ENCODE measurements at places on chromosomes 11 and 22.
A peak's percentile ranks its signal among the peaks of the same experiment; 100 is the strongest.

DNA sequence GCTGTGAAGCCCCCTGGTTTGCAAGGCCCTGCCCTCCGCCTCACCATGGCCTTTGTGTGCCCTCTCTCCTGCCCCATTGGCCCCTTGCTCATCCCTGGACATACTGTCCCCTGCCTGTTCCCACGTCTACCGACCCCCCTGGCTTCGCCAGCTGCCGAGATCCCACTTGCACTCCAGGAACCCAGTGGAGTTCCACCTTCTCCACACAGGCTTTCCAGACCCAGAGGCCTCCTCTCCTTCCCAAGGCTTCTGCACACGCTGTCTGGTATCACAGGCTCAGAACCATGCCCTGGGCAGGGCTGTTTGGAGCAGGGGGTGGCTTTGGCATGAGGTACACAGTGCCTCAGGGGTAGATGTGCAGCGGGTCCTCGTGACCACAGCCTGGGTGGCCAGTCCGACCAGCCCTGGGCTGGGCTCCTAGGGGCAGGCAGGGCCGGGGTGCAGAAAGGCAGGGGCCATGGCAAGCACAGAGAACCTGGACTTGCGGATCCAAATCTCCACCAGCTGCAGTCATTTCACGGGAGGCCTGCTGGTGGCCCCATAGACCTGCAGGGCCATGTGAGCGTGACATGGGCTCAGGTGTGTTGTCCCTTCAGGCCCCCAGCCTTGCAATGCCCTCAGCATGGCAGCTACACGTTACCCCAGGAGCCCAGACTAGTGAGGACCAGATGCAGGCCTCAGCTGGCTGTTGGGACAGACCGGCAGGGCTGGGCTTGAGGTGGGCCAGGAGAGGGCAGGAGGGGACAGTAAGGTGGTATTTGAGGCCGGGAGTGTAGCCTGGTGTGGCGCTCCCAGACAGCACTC lies 9.5 kb downstream of the GRK2 start:
- no peak for DNase-seq

- no peak for DNase-seq
Observed at GRCh38 chr22:38135133-38135706, 24.7 kb upstream of the BAIAP2L2 start.

DNA sequence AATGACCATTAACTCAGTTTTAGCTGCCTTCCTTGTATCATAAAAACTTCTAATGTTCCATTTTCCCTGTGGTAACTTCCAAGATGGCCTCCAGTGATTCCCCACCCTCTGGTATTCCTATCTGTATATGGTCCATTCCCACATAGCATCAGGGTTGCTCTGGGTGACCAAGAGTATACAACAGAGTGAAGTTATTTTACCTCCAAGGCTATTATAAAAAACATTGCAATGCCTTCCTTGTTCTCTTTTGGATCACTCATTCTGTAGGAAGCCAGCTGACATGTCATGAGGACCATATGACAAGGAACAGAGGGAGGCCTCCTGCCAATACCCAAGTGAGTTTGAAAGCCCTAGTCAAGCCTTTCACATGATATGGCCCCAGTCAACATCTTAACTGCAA lies 30.1 kb downstream of the ZNF280B start:
- DNase-seq: no peak

DNA sequence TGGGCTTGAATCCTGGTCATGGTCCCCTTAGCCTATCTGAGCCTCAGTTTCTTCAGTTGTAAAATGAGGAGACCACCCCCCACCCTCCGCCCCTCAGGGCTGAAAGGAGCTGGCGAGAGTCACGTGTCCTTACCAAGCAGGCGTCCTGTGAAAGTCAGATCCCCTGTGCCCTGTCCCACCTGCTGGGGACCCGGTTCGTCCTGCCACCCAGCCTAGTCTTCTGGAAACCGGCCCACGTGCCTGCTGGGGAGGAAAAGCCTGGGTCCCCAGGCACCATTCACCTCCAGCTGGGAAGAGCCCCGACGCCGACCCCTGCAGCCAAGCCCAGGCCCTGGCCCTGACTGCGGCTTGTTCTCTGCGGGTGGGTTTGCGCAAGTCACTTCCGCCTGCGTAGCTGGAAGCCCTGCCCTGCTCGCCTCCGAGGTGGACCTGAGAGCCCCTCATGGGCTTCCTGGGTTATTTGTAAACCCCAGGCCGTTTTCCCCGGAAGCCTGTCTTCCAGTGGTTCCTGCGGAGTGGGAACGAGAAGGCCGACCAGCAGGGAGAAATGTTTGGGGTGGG lies 679 bp upstream of the SSH3 start:
- no peak for DNase-seq

DNA sequence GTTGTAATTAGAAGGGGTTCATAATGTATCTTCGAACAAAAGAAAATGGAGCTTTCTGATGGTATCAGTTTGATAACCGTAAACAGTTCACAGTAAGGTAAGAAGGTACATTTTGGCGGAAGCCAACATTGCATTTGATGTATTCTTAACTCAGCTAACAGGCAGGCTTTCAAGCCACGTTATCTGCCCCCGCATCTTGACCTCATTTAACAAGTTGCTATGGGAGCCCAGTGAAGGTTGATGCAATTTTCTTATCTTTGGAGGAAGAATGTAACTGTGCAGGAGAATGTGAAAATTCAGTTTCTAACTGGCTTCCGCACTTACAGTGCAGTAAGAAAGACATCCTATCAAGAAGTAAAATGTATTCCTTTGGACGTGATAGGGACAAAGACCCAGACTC lies 110.6 kb downstream of the ETS1 start:
- DNase-seq: peak; percentile 76

GRCh38 chr11:8779107-8779506 lies 96.5 kb downstream of the RPL27A start:
- DNase-seq: no peak

DNA sequence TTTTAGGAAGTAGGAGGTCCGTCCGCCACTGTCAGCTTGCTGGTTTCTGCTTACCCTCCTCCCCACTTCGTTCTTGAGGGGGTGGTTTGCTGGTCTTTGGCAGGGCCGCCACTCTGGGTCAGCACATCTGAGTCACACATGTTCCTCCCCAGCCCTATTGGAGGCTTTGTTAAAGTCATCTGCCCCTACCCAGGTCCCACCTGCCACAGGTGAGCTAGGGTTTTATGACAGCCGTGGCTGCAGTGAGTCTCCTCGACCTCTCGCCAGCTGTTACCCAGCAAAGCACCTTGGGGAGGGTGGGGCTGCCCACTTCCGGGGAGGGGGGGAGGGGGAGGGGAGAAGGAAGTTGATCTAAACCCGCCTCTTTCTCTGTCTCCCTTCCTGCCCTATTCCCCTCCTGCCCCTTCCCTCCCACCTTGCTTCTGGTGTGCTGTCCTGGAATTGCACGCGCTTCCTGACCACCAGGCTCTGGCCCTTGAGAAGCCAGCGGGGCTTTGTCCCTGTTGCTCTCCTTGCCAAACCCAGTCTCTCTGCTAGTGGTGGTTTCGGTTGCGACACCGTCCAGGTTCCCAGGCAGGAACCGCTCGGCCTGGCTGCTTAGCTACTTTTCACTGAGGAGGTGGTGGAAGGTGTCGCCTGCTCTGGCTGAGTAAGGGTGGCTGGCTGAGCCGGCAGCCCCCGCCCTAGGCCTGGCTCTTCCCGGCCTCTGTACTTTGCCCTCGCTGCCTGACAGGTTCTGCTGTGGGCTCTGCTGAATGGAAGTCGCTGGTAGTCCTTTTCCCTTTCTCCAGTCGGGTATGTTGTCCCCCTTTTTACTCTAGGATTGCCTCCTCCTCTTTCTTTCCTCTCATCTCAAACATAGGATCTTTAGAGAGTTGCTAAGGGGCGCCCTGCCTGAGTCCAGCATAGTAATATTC lies 28.5 kb downstream of the RCOR2 start:
- peak; percentile 75 for DNase-seq

- DNase-seq: no peak
Observed at GRCh38 chr11:117464778-117465177, 137.1 kb downstream of the CEP164 start.

DNA sequence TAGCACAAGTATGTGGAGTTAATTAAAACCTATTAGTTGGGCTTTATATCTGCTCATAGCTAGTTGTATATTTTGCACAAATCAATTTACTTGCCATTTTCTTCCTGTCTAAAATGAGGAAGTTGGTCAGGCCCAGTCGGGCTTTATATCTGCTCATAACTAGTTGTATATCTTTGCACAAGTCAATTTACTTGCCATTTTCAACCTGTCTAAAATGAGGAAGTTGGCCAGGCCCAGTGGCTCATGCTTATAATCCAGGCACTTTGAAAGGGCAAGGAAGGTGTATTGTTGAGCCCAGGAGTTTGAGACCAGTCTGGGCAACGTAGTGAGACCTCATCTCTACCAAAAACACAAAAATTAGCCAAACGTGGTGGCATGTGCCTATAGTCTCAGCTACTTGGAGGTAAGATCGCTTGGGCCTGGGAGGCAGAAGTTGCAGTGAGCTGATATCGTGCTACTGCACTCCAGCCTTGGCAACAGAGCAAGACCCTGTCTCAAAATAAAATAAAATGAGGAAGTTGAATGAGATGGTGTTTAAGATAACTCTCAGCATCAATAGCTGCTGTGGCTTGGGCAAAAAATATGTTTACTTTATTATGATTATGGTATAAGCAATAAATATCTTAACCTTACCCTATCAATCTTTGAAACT lies 1558.6 kb upstream of the RAG2 start:
- no peak for DNase-seq

DNA sequence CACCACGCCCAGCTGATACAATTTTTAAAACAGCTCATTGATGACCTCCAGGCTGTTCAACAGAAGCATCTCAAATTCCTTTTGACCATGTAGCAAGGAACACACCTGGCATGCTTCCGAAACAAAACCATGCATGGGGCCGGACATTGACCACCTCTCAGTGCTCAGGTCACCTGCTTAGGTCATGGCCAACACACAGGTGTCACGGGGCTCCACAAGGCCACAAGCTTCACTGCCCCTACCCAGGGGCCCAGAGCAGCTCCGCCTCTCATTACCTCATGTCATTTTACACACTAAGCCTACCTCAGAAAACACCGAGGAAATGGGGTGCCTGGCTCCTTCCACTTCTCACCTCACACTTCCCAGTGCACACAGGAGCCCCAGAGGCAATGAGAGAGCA lies 26.6 kb downstream of the YPEL1 start:
- DNase-seq: no peak

DNA sequence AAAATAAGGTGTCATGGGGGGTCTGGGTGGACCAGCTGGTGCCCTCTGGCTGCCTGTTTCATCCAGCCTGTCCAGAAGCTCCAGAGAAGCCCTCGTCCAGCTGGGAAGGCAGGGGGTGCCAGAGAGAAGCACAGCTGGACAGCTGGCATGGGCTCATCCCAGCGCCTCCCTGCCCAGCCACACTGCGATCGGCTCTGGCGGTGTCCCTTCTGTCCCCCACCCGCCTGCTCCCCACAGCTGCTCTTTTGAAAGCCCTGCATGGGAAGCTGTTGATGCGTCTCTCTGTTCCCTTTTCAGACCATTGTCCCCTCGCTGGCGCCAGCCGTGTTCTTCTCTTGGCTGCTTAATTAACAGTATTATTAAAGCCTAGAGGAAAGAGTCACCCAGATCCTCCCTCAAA lies 86.5 kb downstream of the MN1 start:
- no peak for DNase-seq
